ENCODE measurements at places on chromosomes 2 and 18. TPM values are rescaled to one million over a fixed set of nuclear protein-coding genes. Genes with fewer than 3 reads are reported as not detected.

DNA sequence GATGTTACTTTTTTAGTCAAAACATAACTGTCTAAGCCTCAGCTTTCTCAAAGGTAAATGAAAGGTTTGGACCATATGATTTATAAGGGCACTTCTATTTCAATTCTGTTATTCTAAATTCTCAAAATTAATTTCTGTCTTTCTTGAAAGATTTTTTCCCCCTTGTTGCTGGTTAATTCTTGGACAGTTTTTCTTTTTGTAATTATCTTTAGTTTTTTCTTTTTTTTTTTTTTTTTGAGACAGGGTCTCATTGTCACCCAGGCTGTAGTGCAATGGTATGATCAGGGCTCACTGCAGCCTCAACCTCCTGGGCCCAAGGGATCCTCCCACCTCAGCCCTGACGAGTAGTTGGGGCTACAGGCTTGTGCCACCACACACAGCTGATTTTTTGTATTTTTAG, 121.0 kb upstream of the MYO3B start:
- H3K27me3 ChIP-seq: no peaks in the 10 kb centered on the region
- H3K4me1 ChIP-seq: no peaks in the 10 kb centered on the region
- no peak overlapping the region for H3K4me3 ChIP-seq
- no peak for DNase-seq

The SERPINB11 gene
- not detected for total RNA-seq

DNA sequence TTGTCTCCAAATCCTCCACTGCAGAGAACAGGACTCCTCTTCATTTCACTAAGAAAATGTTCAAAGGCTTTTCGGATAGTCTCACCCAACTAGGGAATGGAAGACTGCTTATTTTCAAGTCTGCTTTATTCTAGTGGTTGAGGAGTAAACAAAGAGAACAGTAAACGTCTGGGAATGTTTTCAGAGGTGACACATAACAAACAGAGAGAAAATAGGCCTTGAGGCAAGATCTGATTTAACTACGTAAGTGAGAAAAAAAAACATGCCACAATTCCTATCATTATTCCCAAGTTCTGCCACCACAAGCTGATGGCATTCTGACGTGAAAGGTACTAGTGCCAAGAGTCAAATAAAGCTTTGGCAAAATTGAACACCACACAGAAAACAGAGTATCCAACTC, 16.7 kb upstream of the WIPF1 start:
- H3K27ac ChIP-seq: no peak overlapping the region
- H3K4me1 ChIP-seq: no peaks in the 10 kb centered on the region
- H3K36me3 ChIP-seq: no peaks in the 10 kb centered on the region
- no peak for DNase-seq
- no peak overlapping the region for H3K4me3 ChIP-seq

- no peak for DNase-seq
- no peak overlapping the region for H3K4me3 ChIP-seq
- H3K27ac ChIP-seq: no peak overlapping the region
- H3K4me1 ChIP-seq: peaks cover 10% of the 10 kb centered on the region
Observed at GRCh38 chr18:63140997-63141777, 178.4 kb downstream of the BCL2 start.

The BMP10 gene
- not detected for total RNA-seq

GRCh38 chr2:64850642-64851041, 138.6 kb upstream of the SLC1A4 start:
- H3K4me1 ChIP-seq: peaks cover 33% of the 10 kb centered on the region
- H3K4me3 ChIP-seq: no peak overlapping the region
- H3K27me3 ChIP-seq: no peaks in the 10 kb centered on the region
- no peak overlapping the region for H3K27ac ChIP-seq
- no peak for DNase-seq

DNA sequence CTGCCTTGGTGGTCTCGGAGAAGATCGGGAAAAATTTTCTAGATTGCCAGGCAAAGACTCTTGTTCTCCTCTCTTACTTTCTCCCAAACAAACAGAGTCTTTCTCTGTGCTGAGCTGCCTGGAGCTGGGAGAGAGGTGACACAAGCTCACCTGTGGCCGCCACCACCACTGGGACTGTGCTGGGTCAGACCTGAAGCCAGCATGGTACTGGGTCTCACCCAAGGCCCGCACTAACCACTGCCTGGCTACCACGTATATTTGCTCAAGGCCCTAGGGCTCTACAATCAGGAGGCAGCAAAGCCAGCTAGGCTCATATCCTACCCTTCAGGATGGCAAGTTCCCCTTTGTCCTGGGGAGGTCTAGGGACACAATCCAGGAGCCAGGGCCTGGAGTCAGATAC, 312.2 kb downstream of the DLGAP1 start:
- H3K27ac ChIP-seq: no peak overlapping the region
- H3K36me3 ChIP-seq: peaks cover 8% of the 10 kb centered on the region
- H3K27me3 ChIP-seq: no peaks in the 10 kb centered on the region
- peaks cover 10% of the 10 kb centered on the region for H3K4me1 ChIP-seq
- H3K4me3 ChIP-seq: no peak overlapping the region
- no peak for DNase-seq

All from neural progenitor cell (in vitro differentiated cells).